ENCODE measurements at places on chromosomes 16 and 17. TPM values are rescaled to one million over a fixed set of nuclear protein-coding genes. Genes with fewer than 3 reads are reported as not detected.

DNA sequence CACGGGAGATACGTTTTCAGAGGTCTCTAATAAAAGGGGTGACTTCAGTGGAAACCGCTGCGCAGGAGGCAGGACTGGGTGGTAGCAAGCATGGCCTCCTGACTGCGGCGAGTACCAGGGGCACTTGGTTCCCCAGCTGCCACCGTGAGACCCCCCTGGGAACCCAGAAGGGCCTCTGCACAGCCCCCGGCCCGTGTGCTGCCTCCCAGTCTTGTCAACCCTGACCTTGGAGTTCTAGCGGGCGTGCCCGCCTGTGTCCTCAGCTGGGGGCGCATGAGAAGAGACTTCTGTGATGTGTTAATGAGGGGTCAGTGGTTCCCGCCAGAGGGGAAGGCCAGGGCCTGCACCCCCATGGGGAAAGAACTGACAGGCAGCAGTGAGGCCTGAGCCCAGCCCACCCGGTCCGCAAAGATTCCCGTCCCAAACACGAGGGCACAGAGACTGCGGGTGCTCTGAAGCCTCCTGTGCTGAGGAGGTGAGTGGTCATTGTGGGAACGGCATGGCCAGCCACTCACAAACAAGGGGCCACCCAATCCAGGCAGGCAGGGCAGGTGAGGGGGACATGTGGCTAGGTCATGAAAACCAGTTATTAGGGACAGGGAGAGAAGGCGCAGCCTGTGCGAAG lies 9.4 kb downstream of the ZNF276 start:
- DNase-seq: no peak

DNA sequence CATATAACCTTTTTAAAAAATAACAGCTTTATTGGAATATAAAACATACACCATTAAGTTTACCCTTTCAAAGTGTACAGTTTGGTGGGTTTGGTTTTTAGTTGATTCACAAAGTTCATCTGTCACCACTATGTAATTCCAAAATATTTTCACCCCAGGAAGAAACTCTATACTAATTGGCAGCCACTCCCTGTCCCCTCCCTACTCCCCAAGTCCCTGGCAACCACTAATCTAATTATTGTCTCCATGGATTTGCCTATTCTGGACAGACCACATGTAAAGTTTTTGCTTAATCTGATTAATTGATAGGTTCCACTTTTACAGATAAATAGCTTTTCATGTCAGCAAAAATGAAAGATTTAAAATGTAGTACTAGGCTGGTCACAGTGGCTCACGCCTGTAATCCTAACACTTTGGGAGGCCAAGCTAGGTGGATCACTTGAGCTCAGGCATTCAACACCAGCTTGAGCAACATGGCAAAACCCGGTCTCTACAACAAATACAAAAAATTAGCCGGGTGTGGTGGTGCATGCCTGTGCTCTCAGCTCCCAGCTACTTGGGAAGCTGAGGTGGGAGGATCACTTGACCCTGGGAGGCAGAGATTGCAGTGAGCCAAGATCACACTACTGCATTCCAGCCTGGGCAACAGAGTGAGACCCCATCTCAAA lies 25.0 kb upstream of the MAPK3 start:
- no peak for DNase-seq

GRCh38 chr16:842061-842476 lies 41.5 kb upstream of the GNG13 start:
- no peak for DNase-seq

GRCh38 chr16:77430787-77431585 lies 3.8 kb downstream of the ADAMTS18 start:
- DNase-seq: peak; percentile 13

- no peak for DNase-seq
These were observed 650.9 kb downstream of the CDH11 start for GRCh38 chr16:64470916-64471315.

GRCh38 chr17:30808785-30809286 lies 15.7 kb downstream of the CRLF3 start:
- no peak for DNase-seq

Gene AGRP
- not detected for total RNA-seq

Gene TLCD3B
- 0.38 TPM for total RNA-seq

Gene ASB16
- total RNA-seq: 0.29 TPM

Gene FBXO39
- total RNA-seq: 0.31 TPM

Gene KCNJ2
- total RNA-seq: not detected
